ENCODE measurements at places on chromosomes 3 and 15.

GRCh38 chr15:27675571-27675970, 423.5 kb downstream of the OCA2 start:
- no peak for DNase-seq

GRCh38 chr3:170634663-170635384, 48.9 kb upstream of the SLC7A14 start:
- DNase-seq = no peak

GRCh38 chr15:59366333-59367021, 6.2 kb downstream of the MYO1E start:
- no peak for DNase-seq

DNA sequence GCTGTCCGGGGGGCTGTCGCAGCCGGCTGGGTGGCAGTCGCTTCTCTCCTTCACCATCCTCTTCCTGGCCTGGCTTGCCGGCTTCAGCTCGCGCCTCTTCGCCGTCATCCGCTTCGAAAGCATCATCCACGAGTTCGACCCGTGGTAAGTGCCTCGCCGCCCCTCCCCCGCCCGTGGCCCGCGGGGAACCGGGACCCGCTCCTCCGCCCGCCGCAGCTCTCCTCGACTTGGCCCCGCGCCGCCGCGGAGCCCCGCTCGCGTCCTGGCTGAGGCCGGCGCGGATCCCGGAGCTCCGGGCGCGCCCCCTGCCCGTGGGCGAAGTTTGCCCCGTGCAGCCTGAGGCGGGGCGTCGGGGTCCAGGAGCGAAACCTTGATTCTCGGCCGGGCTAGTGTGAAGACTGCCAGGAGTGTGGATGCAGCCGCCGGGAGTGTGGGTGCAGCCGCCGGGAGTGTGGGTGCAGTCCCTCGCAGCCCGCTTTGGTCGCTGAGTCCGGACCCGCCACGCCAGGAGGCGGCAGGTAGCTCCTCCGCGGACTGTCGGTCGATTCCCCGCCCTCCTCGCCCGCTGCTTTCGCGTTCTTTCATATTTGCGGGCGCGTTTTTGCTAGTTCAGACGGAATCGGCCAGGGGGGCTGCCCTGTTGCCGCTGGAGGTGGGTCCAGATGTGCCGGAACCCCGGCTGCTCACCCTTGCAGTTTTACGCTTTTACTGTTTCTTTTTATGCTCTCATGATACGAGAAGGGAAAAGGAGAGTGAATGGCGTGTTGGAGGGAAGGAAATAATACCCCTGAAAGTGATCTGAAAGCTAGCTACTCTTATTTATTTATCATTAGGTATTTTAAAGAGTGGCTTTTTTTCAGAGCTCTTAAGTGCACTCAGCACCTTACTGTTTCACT, 692 bp downstream of the STT3B start:
- DNase-seq = peak; percentile 54

- DNase-seq = no peak
These were observed 464.0 kb upstream of the CCDC54 start for GRCh38 chr3:106913111-106913698.

DNA sequence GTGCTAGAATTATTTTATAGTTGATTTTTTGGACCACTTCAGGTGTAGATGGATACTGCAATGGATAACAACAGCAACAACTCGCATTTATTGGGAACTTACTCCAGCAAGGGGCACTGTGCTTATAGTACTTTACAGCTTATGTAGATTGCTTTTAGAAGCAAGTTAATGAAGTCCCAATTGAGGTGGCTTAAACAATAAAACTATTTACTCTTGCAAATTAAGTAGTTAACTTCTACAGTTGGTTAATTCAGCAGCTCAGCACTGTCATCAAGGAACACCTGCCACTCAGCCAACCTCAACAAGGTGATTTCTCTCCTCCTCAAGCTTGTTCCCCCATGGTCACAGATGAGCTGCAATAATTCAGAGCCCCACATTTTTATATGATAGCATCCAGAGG, 124.1 kb downstream of the RASA2 start:
- no peak for DNase-seq

- DNase-seq = no peak
These were observed 53.4 kb downstream of the SRGAP3 start for GRCh38 chr3:9196020-9196419.

GRCh38 chr3:9897408-9898372, 5.0 kb upstream of the IL17RE start:
- no peak for DNase-seq

DNA sequence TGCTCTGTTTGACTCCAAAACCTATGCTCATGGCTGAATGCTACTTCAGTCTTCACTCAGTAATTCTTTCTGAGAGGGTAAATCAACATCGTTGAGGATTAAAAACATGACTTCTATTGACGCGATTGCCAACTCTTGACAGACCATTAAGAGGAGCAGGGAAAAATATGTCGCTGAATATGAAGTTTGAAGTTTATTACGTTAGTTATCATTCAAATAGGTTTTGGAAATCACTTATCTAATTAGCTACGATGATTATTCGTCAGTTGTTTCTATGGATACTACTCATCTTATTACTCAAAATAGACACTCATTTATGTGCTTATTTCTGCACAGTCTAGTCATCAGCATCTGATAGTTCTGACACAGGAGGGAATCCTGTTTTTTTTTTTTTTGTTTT, 279.2 kb upstream of the TBL1XR1 start:
- DNase-seq = no peak

DNA sequence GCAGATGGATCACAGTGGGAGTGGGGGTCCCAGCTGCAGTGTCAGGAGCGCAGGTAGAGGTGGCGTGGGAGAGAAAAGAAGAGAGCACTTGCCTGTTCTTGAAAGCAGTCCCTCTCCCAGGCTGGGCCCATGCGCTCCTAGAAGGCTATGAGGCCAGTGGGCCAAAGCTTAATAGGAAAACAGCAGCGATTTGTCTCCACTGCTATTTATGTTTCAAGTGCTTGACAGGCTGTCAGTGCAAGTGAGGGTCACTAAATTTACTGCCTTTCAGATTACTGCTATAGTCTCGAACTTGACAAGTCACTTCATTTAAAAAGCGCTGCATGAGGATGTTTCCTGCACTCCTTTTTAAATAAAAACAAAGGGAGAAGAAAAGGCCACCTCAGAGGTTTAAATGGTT, 239.5 kb downstream of the GAP43 start:
- DNase-seq = no peak

- no peak for DNase-seq
These were observed 117.5 kb downstream of the EEFSEC start for GRCh38 chr3:128270559-128271492.

DNA sequence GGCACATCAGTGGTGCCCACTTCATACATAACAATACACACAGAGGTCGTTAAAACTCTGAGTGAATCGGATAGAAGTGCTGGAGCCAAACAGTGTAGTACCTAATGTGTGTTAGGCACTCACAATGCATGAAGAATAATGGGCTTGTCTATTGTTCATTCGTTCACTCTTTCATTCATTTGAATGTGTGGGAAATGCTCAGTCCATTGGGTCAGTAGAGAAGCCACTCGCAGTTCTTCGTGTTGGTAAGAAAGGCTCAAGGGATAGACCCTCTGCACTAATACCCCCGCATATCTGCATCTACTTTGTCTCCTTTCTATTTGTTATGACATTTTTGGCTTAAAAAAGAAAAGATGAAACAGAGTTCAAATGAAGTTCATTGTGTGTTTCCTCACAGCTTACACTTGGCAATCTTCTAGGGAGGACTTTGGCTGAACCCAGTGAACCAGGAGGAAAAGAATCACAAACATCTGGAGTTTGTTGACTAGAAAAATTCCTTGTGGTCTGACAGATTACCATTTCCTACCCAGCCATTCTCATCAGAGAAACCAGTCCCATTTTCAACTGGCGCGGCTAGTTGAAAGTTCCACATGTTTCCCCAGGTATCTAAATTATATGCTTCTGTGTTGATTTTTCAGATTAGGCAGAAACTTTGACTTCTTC, 32.8 kb upstream of the MFSD1 start:
- DNase-seq = no peak

DNA sequence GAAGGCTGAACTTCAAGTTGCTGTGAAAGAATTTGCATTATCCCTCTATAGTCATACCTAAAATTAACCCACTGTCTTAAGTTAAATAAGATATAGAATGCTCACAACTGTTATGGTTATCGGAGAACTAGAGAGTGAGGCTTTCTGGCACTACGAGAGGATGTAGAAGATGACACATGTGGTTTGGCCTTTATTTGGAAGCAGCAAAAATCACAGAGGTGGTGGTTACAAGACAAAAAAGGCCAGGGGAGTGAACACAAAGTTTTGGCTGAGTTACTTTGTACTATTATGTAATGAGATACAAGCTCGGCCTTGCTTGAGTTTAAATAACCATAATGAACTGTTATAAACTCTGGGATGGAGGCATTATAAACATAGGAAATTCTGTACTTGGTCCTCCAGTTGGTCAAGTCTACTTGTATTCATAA, 78.3 kb upstream of the ICE2 start:
- no peak for DNase-seq

GRCh38 chr3:134590766-134591165, 60.1 kb downstream of the KY start:
- DNase-seq = no peak

DNA sequence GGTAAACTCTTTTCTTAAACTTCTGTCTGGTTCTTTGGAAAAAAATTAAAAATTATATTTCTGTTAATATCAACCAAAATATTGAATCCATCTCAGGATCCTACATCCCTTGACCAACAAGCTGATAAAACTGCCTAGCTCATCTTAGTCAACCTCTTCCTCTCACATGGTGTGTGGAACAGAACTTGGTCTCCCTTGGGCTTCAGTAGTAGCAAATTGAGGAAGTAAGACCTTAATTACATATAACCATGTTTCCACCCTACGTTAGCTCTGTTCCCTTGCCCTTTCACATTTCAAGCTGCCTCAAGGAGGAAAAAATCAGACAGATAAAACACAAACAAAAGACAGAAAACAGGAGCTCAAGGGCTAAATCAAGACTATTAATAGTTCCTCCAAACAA, 116.4 kb downstream of the GREM1 start:
- DNase-seq = no peak

- DNase-seq = no peak
These were observed 738.0 kb downstream of the SI start for GRCh38 chr3:164340273-164340672.

GRCh38 chr3:10516544-10517452, 11.4 kb upstream of the ATP2B2 start:
- DNase-seq = no peak

DNA sequence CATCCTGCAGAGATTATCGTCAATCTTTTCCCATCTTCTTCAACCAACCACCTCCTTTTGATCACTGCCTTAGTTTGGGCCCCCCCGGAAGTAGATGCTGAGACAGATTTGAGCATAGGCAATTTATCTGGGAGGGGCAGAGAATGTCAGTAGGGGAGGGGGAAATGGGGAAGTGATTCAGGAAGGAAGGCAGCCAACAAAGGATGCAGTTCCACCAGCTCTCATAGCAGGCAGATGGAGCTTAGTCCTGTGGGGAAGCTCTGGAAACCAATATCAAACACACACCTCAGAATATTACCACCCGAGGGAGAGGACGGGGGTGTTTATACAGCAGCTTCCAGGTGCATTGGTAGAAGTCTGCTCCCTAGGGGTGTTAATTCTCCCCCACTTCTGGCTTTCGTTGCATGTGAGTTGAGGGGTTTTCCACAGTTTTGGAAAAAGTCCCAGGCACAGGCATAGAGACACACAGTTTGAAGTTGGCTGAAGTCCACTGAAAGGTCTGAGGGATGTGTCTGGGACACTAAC, 91.5 kb upstream of the TNFAIP8L3 start:
- no peak for DNase-seq
